ENCODE measurements at places on chromosomes 4 and X. TPM values are rescaled to one million over a fixed set of nuclear protein-coding genes. Genes with fewer than 3 reads are reported as not detected.

GRCh38 chr4:12399781-12400180 lies 971.1 kb upstream of the HS3ST1 start:
- no peak for DNase-seq

- DNase-seq = no peak
These were observed 156.6 kb downstream of the FAM13A start for GRCh38 chr4:88900432-88900831.

DNA sequence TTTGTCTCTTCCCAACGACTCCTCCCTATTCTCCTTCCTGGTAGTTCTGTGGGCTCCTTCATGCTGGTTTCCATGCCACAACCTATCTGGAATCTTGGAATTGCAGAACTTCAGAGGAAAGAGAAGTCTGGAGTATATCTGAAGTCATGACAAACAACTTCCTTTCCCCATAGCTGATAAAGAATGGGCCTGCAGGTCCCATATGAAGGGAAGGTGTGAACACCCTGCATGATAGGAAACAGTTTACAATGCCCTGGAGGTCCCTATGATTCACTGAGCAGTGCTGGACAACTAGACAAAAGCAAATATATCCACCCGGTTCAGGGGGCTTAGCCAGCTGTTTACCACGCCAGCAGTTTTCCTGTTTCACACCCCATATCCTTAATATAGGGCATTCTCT lies 19.4 kb downstream of the FAM9C start:
- no peak for DNase-seq

GRCh38 chr4:109999585-109999912 lies 86.9 kb downstream of the EGF start:
- no peak for DNase-seq

The SPIN2B gene
- 15.4 TPM for total RNA-seq

The SYTL4 gene
- 14.9 TPM for total RNA-seq

- no peak for DNase-seq
These were observed 217.7 kb downstream of the CRLF2 start for GRCh38 chrX:994780-995179.

- no peak for DNase-seq
These were observed 104.9 kb downstream of the PPP3CA start for GRCh38 chr4:101242441-101242840.

The KLHL13 gene
- 12.3 TPM for total RNA-seq
